ENCODE measurements at places on chromosomes 16 and 17.

GRCh38 chr17:55242476-55242875, 22.3 kb upstream of the HLF start:
- DNase-seq = no peak

DNA sequence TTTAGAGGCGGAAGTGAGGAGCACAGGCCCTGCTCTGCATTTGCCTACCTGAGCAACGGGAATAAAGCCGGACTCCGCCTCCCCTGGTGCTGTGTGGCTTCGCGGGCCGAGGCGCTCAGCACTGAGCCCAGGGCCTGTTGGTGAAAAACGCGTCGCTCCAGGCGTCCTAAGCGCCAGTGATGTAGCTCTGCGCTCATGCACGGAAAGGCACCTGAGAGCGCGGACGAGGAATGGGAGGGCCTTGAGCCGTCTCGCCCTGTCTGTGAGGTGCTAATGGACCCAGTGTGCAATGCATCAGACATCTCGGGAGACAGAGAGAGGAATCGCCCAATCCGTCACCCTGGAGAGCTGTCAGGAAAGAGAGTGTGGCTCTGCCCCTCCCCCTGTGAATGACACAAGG, 17.2 kb upstream of the ATP2A3 start:
- no peak for DNase-seq

GRCh38 chr17:67435122-67435521, 58.0 kb downstream of the PITPNC1 start:
- DNase-seq = no peak

GRCh38 chr17:42453439-42453838, 5.2 kb upstream of the ATP6V0A1 start:
- DNase-seq = no peak

GRCh38 chr17:50060951-50061712, 5.2 kb downstream of the ITGA3 start:
- DNase-seq = no peak

- DNase-seq = no peak
Measured at GRCh38 chr17:80096561-80097021, 4.8 kb upstream of the GAA start.

- no peak for DNase-seq
Measured at GRCh38 chr16:13940397-13940933, 20.5 kb downstream of the ERCC4 start.

- no peak for DNase-seq
Measured at GRCh38 chr17:34399725-34400124, 36.7 kb upstream of the CCL1 start.

DNA sequence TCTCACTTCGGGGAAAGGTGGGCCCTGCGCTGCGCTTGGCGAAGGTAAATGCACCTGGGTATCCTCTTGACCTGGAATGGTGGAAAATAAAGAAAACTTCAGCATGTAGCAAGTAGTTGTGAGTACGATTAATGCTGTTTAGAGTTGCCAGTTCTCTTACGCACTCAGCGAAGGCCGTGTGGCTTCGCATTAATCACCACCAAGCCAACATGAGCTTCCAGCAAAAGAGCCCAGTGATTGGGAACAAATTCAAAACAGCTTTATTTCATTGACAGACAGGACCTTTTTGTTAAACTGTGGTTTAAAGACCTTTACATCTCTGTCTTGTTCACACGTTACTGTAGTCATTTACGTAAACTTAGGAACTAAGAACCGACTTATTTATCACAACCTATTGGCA, 531.4 kb downstream of the MAF start:
- DNase-seq = no peak

DNA sequence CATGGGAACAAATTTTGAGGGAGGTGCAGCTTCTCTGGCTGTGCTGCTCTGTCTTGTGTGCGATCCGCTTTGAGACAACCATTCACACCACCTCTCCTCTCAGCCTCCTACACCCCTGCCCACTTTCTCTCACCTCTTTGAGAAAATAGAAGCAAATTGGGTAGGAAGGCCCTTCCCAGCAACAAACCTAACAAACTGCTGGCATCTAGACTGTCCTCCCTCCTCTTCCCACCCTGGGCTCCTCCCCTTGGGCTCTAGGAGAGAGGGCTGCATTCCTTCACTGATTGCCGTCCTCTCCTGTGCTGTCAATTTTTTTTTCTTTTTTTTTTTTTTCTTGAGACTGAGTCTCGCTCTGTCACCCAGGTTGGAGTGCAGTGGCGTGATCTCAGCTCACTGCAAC, 13.5 kb downstream of the CDIPT start:
- no peak for DNase-seq

DNA sequence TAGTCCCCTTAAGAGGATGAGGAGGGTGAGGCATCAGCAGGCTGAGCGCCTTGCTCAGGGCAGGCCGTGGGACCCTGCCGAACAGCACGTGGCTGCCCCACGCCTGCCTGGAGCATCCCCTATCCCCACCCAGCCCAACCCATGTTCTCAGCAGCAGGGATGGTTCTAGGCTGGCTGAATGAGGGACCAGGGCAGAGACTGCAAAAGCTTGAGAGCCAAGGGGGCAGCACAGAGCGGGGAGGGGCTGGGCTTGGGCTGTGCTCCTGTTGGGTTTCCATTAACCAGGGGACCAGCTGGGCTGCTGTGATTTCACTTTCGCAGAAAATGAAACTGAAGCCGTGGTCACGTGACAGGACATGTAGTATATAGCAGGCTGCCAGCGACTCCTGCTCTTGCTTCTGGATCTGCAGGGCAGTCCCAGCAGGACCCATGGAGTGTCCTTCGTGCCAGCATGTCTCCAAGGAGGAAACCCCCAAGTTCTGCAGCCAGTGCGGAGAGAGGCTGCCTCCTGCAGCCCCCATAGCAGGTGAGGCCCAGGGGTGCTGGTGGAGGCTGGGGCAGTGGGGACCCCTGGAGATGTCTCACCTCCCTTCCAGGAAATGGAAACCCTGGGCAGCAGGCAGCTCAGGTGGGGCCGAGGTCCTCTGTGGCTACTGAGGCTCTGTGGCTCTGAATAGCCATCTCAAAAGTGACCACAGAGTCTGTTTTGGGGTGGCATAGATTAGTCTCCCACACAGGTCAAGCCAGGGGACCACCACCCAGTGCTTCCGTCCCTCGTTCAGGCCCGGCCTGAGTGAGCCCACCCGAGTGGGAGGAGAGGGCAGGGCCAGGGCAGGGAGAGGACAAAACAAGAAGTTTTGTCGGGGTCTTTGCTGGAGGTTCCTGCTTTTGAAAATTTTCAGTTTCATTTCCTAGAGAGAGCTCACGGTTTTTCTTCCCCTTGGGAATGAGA, 2.9 kb downstream of the RNF213 start:
- peak; percentile 81 for DNase-seq

- no peak for DNase-seq
Measured at GRCh38 chr16:84751947-84752346, 52.1 kb downstream of the USP10 start.

DNA sequence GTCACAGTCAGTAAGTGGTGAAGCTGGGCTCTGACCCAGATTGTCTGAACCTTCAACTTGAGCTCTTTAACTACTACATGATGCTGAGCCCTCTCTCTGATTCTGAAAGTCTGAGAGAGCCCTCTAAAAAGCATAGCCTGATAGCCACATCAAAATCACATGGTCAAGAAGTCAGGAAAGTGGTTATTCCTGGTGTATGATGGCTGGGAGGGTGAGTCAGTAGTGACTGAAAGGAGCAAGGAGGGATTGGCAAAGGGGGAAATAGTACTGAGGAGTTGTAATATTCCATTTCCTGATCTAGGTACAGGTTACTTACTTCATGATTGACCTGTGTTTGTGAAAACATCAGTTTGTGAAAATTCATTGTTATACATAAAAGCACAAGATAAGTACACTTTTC, 89.1 kb downstream of the SSH2 start:
- no peak for DNase-seq

DNA sequence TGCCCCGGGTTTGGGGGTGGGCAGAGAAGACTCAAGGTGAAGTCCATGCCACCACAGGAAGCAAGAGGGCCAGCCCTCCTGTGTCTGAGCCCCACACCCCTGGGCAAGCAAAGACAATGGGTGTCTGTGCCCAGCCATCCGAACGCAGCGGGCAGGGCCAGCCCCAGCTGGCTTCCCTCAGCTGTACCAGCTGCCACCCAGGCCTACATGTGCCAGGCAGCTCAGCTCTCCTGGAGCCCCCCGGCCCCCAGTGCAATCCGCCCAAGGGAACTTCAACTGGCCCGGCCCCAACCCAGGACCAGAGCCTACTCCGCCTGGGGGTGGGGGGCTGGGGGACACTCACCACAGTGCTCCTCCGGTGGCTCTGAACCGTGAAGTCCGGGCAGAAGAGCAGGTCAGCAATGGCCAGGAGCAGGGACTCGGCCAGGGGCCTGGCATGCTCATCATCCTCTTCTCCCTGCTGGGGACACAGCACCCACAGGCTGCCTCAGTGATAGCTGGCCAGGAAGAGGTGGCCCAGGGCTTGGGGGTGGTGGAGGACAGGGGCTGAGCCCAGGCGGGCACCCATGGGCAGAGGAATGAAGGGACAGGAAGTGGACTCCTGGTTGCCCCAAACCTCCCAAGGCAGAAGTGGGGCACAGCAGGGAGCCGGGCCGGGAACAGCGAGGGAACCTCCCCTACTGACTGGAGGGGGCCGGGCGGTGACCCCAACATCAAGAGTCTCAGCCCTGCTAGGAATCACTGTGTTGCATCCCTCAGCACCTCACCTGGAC, 9.8 kb downstream of the HID1 start:
- no peak for DNase-seq

- DNase-seq = no peak
Measured at GRCh38 chr17:81656118-81656743, at the start of gene PDE6G. PDE6G (minus strand) TSS chr17:81656542; CDS start chr17:81653305, 3,237 bp downstream.

DNA sequence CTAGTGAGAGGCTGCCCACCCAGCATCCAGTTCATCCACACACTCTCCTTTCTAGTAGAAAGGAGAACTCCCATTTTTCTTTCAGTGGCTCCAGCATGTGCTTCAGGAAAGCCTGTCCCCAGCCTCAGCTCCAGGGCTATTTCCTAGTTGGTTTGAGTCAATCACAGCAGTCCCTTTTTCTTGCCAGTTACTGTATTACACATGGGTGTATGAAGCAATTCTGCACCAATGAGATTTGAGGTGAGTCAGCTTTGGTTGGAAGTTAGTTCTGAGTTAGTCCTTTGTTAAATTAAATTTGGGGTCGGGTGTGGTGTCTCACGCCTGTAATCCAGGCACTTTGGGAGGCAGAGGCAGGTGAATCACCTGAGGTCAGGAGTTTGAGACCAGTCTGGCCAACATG, 24.8 kb downstream of the RAD51D start:
- no peak for DNase-seq

DNA sequence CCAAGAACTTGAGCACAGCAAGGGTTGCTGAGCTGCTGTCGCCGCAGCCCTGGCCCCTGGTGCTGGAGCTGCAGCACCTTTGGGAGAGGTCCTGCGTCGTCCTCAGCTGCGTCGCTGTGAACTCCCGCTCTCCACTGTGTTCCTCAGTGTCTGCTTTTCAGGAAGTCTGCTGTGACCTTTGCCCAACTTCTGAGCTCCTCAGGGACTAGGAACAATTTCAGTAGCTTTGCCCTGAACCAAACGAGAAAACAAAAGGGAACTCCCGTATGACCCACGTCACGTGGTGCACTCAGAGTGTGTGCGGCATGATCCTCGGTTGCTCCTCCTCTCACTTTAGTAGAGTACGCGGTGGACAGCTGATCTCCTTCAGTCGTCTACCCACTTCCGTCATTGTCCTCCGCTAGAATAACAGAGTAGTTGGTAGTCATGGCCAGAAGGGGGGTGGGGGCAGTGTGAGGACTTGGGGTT, 44.2 kb downstream of the WDR45B start:
- no peak for DNase-seq

DNA sequence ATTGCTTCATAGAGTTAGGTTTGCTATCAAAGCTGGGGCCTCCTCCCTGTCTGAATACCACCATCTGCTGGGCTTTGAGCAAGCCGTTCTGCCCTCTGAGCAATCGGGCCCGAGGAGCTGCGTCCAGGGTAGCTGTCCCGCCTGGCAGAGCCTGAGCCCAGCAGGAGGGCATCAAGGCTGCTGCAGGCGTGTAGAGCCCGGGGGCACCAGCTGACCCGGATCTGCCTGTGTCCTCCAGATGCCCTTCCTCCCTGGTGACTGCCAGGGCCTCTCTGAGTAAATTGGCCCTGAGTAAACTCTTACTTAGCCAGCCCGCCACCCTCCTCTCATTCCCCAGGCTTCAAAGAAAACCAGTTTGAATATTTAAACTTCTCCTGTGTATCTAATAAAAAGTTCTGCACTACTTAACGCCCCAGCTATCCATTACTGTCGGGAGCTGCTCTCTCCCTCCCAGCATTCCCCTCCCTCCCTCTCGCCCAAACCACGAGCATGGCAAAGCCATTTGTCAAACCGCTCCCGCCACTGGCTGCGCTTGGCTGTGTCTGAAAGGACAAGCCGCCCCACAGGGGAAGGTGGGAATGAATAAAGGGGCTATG, 16.4 kb downstream of the CDK5RAP3 start:
- DNase-seq = no peak

GRCh38 chr17:52148288-52148968, 10.1 kb downstream of the CA10 start:
- no peak for DNase-seq

DNA sequence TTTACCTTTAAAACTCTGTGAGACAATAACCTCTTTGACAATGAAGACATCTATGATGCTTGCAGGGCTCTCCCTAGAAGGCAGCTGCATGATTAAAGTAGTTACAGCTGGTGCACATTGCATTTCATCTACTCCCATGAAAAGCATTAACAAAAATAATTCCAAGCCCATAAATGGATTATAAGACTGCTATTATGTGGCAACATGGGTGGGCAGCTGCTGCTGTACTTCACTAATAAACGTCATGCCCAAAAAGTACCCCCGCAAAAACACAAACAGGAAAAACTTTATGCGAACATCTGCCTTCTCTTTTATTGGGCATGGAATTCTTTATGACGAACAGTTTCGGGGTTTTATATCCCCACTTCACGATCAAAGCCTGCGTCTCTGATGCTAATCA, 224.9 kb downstream of the CA10 start:
- DNase-seq = no peak

- DNase-seq = no peak
Measured at GRCh38 chr17:8909586-8910270, 42.3 kb upstream of the PIK3R6 start.

DNA sequence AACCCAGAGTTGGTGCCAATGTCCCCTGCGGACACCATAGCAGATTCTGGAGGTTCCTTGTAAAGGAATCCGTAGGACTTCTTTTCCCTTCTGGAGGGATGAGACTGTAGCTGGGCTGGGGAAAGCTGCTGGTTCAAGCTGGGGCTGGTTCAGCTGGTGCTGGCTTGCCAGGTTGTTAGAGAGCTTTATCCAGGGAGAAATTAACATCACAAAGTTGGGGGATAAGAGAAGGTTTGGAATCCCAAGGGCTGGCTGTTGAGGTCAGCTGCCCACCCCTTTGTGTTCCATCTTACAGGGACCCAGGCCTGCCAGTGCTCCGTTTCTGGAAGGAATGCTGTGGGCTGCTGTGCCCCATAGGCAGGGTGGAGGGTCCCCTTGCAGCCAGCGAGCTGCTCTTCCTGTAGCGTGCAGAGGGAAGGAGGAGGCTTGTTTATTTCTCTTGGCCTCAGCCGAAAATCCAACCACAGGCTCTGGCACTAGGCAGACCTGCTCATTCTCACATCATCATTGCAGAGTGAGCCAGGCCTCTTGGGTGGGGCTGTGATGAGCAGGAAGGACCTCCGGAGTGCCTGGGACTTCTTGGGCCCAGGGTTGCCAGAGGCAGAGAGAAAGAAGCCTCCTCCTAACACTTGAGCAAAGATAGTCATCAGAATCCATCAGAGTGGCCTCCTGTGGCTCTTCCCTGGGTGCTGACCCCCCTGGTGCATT, 251.1 kb downstream of the SEC14L1 start:
- no peak for DNase-seq

Measured in esophagus squamous epithelium (tissue), 5 donors.